ENCODE measurements at places on chromosomes 16 and 17.

- no peak for DNase-seq
Observed at GRCh38 chr17:73061161-73061560, 31.3 kb downstream of the SLC39A11 start.

GRCh38 chr17:15413101-15413771 is 54.2 kb downstream of the CDRT4 start:
- no peak for DNase-seq

DNA sequence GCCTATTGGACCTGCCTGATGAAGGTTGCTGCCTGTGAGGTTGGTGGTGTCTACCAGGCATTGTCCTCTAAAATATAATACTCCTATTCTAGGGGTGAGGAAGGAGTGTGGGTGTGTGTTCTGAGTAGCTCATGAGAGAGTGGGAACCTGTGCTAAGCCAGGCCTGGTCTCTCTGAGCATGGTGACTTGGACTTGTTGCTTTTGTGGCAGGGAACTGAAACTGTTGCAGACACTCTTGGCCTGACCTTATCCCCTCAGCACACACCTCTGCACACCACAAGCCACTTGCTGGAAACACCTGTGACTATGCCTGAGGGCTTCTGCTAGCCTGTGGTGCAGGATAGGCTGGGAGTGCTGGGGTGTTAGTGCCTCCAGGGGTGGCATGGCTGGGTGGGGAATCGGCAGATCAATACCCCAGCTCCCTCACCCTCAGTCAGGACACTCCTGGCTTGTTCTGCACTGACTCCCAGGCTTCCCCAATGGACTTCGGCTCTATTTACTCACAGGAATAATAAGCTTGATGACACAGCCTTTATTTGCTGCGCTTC is 29.9 kb downstream of the PLCG2 start:
- DNase-seq = no peak

DNA sequence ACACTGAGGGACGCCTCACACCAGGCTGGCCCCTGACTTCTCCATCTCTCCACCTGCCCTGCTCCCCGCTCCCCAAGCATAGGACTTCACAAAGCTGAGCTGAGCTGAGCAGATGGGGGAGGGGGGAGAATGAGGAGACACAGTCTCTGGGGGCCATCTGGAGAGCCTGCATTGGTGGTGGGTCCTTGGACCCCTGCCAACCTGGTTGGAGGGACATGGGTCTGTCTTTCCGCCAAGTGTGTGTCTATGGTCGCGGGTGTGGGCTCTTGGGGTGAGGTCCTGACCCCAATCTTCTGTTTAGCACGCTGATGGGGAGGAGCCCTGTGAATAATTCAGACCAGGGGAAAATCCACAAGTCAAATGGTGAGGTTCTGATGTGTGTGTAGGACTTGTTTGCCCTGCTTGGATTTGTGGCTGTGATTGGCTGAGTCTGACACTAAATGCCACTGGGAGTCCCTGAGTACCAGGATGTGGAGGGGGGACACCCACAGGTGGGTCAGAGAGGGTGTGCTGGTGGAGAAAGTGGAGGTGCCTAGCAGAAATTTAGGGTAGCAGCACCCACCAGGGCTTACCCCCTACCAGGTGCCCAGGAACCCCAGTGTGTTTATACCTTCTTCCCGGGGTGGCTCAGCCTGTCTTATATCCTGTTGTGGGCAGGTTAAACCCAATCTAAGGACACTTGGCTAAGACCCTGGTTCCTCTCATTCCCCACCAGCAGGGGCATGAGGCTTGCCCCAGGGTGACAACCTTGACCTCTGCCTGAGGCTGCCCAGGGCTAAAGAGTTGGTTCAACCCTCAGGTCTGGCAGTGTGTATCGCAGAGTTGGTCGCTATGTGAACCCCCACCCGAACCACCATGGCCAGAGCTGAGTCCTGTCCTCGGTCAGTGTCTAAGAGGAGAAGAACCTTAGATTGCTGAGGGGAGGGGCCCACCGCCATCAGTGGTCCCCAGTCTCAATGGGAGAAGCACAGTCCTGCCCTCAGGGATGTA is 2.1 kb downstream of the FMNL1 start:
- no peak for DNase-seq

DNA sequence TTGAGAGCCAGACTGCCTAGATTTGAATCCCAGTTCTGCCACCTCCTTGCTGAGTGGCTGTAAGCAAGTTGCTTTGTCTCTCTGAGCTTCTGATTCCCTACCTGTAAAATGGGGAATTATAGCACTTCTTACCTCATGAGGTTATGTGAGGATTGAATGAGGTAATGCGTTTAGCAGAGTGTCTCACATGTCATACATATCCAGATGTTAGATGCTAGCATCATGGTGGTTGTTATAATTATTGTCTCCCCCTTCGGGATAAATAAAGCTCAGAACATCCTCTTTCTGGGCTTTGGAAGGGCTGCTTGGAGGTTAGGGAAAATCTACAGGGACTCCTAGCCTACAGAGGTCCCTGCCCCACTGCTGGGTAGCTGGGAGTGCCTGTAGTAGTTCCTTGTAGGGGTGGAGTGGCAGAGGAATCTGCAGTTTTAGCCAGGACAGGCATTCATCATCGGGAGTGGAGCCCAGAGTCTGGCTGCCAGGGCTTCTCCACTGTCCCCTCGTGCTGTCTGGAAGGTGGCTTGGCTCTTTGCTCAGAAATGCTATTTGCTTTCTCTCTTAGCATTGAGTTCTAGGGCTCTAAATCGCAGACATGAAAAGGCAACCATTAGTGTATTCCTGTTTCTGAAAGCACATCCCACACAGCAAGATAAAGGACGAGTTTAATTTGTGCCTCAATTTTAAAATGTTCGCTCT is 137.9 kb upstream of the CACNG3 start:
- DNase-seq = no peak

GRCh38 chr17:61467416-61468262 is 15.4 kb downstream of the TBX4 start:
- no peak for DNase-seq

- DNase-seq = no peak
Observed at GRCh38 chr16:89511374-89511773, 3.2 kb downstream of the SPG7 start.

DNA sequence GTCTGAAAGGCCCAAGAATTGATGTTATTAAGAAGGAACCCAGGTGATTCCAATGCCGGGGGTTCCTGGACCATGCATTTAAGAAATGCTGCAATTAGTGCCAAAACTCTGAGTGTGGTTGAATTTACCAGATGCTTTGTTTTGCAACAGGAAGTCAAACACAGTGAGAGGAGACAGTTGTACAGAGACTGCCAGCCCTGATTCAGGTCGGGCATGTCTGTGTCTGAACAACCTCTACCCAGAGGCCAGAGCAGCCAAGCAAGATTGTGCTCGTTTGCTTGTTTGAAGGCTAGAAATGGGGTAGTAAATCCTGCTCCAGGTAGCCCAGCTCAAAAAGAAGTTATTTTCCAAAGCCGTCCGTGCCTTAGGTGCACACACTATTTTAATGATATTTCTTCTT is 412.4 kb upstream of the ERCC4 start:
- no peak for DNase-seq

DNA sequence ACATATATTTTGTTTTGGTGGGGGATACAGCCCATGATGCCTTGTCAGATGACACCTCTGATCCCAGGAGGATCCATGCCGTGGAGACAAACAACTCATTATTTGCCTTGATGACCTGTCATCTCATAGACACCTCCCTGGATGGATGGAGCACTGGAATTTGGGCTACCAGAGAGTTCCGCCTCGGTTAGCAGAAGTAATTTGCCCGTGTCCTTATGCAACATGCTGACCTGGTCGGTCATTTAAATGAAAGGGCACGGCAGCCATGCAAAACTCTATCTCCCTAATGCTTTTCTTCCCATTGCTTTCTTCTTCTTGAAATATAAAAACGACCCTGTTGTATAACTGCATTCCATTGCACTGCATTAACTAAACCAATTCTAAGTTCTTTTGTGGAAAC is 145.3 kb downstream of the GRIN2A start:
- no peak for DNase-seq

GRCh38 chr16:27458258-27458657 is 56.3 kb downstream of the IL21R start:
- DNase-seq = no peak

GRCh38 chr17:64176556-64176955 is 46.6 kb upstream of the ERN1 start:
- no peak for DNase-seq
